ENCODE measurements at places on chromosomes 2 and 18.

DNA sequence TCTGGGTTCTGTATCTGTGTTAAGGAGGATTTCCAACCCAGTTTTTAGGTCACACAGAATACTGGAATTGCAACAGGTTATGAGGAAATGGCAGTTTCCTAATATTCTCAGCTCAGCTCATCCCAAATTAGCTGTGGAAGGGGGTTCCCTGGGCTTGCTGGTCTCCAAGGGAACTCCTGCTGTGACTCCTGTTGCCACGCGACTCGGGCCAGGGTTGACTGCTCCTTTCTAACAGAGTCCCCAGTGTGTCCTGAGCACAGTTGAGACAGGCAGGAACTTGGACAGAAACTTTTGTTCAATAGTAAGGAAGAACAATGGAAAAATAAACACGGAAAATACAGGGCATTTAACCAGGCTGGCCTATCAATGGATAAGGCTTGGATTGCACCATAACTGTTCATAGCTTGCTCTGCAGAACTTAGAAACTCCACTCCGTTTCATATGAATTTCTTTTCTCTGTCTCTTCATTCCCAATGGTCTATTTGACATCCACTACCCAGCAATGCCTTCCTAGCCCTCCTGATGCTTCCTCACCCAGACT is 3.8 kb upstream of the ROCK2 start:
- no peak for DNase-seq

GRCh38 chr2:16109821-16110310 is 169.5 kb downstream of the MYCN start:
- DNase-seq, result no peak

GRCh38 chr2:8202132-8202531 is 479.7 kb upstream of the ID2 start:
- DNase-seq, result no peak

GRCh38 chr18:52409727-52410126 is 69.7 kb downstream of the DCC start:
- no peak for DNase-seq

- DNase-seq, result no peak
Measured at GRCh38 chr2:207750345-207750744, 19.4 kb downstream of the FZD5 start.

- DNase-seq, result no peak
Measured at GRCh38 chr2:29481313-29481712, 366.1 kb downstream of the CLIP4 start.

DNA sequence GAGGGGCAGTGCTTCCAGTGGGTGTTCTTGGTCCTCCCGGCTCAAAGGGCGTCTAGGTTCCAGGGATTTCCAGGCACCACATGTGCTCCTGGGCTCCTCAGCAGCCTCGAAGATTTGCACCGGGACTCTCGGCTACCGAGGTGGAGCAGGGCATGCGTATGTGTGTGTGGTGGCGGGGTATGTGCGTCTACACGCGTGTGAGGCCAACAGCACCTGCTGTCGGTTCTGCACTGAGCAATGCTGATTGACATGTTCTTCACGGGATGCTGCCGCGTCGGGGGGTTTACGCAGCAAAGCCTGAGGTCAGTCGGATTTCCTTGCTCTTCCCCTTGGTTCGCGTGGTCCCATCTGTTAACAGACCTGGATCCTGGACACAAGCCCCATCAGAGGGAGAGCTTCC is 119.8 kb downstream of the NDUFA10 start:
- no peak for DNase-seq

GRCh38 chr2:171669121-171669520 is 18.1 kb upstream of the DYNC1I2 start:
- DNase-seq, result no peak

- no peak for DNase-seq
Measured at GRCh38 chr18:49016648-49017539, 66.1 kb upstream of the SMAD7 start.

DNA sequence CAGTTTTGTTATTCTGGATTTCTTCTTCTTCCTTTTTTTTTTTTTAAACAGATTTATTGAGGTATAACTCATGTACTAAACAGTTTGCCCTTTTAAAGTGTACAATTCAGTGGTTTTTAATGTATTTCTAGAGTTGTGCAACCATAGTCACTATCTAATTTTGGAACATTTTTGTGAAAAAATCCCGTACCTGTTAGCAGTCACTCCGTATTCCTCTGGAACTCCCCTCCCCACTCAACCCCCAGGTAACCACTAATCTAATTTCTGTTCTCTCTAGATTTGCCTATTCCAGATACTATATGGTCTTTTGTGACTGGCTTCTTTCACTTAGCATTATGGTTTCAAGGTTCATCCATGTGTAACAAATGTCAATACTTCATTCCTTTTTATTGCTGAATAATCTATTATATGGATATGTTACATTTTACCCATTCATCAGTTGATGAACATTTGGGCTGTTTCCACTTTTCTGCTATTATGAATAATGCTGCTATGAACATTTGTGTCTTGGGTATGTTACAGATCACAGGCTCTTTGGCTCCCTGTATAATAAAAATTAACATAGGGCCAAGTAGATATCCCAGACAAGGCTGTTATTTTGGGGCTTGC is 21.9 kb downstream of the EHBP1 start:
- no peak for DNase-seq

DNA sequence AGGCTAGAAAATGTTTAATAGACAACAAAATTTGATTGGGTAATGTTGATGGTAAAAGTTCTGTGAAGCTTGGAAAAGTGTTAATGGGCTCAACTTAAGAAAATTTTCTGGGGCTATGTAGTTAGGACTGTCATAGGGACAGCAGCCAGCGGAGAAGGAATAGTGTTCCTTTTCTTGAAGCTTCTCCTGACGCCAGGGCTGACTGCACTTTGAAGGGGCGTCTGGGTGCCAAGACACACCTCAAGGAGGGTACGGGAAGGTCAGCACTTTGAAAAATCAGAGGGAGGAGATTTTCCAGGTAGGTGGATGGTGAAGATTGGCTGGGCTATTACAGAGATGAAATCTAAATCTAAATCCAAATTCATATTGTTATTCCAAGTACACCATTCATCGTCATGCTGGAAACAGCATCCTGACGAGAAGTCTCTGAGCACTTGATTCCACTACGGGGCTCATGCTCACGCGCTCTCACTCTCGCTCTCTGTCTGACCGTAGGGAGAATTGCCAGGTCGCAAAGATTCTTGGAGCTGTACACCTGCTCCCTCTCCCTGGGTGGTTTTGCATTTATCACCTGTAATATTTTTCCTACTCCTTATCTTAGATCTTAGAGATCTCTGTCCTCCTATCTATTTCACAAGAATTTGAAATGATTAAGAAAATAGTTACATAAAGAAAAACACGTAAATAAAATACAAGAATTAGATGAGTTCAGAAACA is 91.0 kb downstream of the ITGB1BP1 start:
- DNase-seq, result no peak

DNA sequence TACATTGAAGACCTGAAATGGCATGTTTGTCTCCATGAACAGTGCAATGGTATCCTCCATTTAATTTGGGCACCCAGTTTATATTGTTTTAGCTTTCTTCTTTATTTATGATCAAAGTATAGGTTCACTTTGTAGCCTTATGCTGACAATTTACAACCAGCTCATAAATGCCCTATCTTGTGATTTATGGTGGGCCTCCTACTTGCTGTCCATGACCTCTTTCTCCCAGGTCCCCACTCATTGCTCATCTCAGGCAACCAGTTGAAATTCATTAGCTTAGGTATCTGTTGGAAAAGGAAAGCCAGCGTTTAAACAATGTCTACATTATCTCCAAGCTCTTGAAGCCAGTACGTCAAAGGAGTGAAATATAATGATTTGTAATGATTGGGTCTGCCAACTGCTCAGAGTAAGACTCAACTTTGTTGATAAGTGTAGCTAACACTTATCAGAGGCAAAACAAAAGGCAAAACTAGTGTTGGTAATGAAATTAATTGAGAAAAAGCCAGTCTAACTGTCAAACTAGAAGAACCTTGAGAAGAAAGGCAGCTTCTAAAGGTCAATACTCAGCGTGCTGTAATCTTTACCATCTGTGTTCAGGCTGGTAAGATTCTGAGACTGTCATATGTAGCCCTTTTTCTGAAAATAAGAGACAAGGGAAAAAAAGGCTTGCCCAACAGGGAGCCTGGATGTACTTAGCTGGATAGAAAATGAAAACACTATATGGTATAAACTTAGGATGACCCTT is 695.9 kb downstream of the EPHA4 start:
- DNase-seq, result no peak
